WTC11 (cell line): ENCODE measurements at places on chromosomes 13 and 19. TPM values are rescaled to one million over a fixed set of nuclear protein-coding genes. Genes with fewer than 3 reads are reported as not detected.

ZNF71 gene
- 6.7 to 8.0 TPM (median 7.0 TPM) in 3 replicates for total RNA-seq

DNA sequence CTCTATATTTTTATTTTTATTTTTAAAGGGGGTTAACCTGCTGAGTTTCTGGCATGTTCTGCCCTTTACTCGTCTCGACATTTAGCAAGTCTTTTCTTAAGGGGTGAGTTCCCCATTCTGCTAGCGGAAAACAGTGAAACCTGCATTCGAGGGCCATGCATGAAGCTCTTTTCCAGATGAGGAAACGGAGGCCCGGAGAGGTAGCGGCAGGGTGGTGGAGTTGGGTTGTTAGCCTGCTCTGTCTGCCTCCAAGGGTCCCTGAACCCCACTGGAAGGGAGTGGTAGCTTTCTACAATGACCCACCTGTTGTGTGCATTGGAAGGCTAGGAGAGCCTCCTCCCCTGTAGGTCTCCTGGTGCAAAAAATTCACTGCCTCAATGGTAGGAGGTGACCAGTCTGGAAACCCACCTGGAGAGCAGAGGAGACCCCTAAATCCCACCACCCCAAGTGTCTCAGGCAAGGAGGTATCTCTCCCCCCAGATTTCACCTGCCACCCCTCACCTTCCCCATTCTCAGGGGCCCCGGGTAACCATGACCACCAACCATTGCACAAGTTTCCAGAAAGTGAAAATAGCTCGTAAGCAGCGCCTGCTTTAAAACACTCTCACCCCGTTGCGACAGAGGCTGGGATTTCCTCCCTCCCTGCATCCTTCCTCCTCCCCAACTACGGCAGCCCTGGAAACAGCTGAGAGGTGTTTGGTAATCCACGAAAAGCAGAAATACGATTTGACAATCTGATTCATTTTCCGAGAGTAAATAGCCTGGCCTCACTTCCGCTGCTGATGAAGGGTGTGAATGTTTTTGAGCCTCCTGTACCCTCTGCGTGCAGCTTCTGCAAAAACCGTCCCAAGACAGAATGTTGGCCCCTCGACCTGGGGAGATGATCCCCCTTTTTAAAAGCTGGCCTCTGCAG lies 3.5 kb downstream of the KLF2 start:
- no peak for DNase-seq
- H3K27ac ChIP-seq, result no peak overlapping the region
- 0 out of 2 replicates have a peak, but pooled peaks cover 5% of the 10 kb centered on the region for H3K4me1 ChIP-seq
- no peaks in the 10 kb centered on the region for H3K36me3 ChIP-seq
- H3K4me3 ChIP-seq, result no peak overlapping the region

FCGBP gene
- 2.8 to 4.4 TPM (median 3.5 TPM) in 3 replicates for total RNA-seq

C19orf18 gene
- total RNA-seq, result 1.1 to 1.3 TPM (median 1.1 TPM) in 3 replicates

ERICH4 gene
- 0.24 TPM in 1 of 3 replicates, not detected in the others for total RNA-seq

KIR3DL2 gene
- not detected in 3 replicates for total RNA-seq

DNA sequence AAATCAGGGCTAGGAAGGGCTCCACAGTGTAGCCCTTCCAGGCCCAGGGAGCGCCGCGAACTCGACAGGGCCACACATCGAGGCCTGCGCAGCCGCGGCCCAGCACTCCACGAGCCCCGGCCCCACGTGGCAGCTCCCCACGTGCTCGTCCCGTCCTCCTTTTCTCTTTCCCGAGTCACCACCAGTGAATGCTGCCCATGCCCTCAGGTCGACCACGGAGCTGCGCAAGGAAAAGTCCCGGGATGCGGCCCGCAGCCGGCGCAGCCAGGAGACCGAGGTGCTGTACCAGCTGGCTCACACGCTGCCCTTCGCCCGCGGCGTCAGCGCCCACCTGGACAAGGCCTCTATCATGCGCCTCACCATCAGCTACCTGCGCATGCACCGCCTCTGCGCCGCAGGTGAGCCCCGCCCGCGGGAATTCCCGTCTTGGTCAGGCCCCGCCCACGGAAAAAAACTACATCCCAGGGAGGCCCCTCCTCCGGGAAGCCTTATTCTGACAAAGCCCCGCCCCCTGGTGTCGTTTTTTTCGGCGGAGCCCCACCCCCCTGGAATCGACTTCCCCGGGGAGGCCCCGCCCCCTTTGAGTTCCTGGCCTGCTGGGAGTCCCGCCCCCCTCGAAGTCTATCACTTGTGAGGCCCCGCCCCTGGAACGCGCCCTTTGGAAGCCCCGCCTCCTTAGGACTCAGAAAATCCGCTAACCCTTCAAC lies 7.0 kb downstream of the HIF3A start:
- peaks cover 3% of the 10 kb centered on the region; the same call in 1 of the 2 replicates for H3K27me3 ChIP-seq
- peak overlapping the region; percentile 100 for H3K27ac ChIP-seq
- H3K4me1 ChIP-seq, result peaks cover 34% of the 10 kb centered on the region
- H3K4me3 ChIP-seq, result peak overlapping the region; percentile 94

DNA sequence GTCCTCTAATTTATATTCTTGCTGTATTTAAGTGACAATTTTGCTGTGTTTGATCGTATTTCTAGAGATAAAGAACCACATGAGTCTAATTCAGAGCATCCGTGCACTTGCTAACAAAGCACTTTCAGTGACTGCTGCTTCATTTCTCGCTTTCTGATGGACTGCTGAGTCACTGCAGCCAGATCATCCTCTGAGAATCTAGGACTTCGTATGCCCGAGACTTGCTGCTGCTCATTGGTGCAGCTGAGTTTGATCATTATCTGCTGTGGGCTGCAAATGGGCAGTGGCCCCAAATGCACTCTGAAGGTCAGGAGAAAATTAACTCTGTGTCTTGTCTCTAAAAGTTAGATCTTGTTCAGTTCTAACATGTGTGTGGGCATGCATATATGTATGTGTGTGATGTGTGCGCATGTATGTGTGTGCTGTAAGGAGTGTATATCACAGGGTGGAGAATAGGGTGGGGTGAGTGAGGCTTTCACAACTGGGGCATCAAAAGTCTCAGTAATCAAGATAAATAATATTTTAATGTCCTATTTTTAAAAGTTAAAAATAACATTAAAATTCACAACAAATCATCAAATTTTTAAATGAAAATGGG lies 342.6 kb downstream of the MTUS2 start:
- H3K27me3 ChIP-seq, result no peaks in the 10 kb centered on the region
- H3K4me1 ChIP-seq, result no peaks in the 10 kb centered on the region
- H3K4me3 ChIP-seq, result no peak overlapping the region
- no peak for DNase-seq
- no peak overlapping the region for H3K27ac ChIP-seq

SMIM17 gene
- 0.15 to 0.39 TPM (median 0.34 TPM) in 3 replicates for total RNA-seq

GRCh38 chr13:33279414-33280278 lies 5.9 kb downstream of the STARD13 start:
- DNase-seq, result no peak
- H3K27me3 ChIP-seq, result no peaks in the 10 kb centered on the region
- no peak overlapping the region for H3K4me3 ChIP-seq
- no peak overlapping the region for H3K27ac ChIP-seq
- peaks cover 22% of the 10 kb centered on the region for H3K4me1 ChIP-seq
- no peaks in the 10 kb centered on the region for H3K36me3 ChIP-seq

DNA sequence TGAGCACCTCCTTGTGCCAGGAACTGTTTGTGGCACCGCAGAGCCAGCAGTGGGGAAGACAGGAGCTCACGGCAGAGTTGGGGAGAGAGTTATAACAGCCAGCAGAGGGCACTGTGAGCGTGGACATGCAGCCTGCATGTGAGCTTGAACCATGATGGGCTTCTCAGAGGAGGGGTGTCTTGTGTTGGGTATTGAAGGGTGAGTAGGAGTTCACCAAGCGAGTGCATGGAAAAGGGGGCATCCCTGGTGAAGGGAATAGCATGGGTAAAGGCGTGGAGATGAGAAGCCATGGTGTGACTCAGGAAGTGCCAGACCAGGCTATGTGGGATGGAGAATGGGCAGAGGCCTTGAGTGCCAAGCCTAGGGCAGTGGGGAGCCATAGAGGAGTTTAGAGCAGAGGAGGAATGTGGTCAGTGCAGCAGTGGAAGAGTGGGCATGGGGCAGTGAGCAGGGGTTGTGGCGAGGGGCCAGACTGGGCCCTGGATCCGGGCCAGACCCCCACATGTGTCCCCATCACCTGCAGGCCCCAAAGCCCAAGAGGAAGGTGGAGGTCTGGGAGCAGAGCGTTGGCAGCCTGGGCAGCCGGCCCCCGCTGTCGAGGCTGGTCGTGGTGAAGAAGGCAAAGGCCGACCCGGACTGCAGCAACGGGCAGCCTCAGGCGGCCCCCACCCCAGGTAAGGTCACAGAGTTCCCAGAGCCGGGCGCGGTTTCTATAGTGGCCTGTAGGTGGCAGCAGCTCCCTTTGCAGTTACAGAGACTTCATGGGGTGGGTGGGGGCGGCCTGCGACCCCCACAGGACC lies 11.8 kb upstream of the SHD start:
- no peaks in the 10 kb centered on the region for H3K27me3 ChIP-seq
- H3K36me3 ChIP-seq, result peaks cover 17% of the 10 kb centered on the region
- H3K27ac ChIP-seq, result 0 out of 2 replicates have a peak overlapping the region, but pooled peaks have one; percentile 5

C19orf44 gene
- 3.4 to 4.8 TPM (median 4.1 TPM) in 3 replicates for total RNA-seq

GRCh38 chr19:4431808-4432674 lies 25.6 kb downstream of the UBXN6 start:
- H3K4me1 ChIP-seq, result no peaks in the 10 kb centered on the region
- no peaks in the 10 kb centered on the region for H3K27me3 ChIP-seq
- H3K36me3 ChIP-seq, result peaks cover 80% of the 10 kb centered on the region
- DNase-seq, result no peak
- no peak overlapping the region for H3K27ac ChIP-seq

DNA sequence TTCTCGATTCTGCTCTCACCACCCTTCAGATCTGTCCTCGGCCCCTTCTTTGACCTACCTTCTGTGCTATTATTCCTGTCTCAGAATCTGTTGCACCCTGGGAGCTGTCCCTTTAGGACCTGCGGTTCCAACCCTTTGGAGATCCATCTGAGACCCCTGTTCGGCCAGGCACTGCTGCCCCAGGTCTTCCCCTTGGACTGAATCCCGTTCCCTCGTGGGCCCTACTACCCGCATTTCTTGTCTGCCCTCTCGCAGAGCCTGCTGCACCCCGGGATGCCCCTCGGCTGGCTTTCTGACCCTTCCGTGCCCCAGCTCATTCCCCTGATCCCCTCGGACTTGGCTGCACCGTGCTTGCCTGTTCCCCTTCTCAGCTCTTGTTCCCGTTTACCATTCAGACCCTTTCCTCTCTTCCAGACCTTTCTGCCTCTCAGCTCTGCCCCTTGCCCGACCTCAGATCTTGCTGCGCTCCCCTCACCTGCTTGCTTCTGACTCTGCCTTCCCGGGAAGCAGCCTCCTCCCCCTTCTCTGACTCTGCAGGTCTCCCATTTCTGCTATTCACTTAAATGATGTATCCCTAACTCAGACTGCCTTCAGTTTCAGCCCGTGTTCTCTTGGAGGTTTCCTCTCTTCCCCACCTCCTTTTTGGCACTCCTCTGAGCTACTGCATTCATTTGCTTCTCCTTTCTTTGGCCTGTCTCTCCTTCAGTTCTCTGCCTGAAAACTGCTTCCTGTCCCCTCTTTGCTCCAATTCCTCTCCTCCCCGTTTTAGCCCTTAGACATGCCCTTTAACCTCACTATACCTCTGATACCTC lies 1.1 kb downstream of the ARHGAP35 start:
- no peak overlapping the region for H3K4me3 ChIP-seq
- no peaks in the 10 kb centered on the region for H3K27me3 ChIP-seq
- H3K36me3 ChIP-seq, result no peaks in the 10 kb centered on the region
- DNase-seq, result peak; percentile 20
- no peak overlapping the region for H3K27ac ChIP-seq

HSH2D gene
- total RNA-seq, result 1.6 to 3.2 TPM (median 3.0 TPM) in 3 replicates

FFAR3 gene
- total RNA-seq, result not detected in 3 replicates

SULT2A1 gene
- total RNA-seq, result 0.18 to 0.32 TPM (median 0.31 TPM) in 3 replicates

- H3K4me3 ChIP-seq, result no peak overlapping the region
- H3K36me3 ChIP-seq, result no peaks in the 10 kb centered on the region
- H3K4me1 ChIP-seq, result no peaks in the 10 kb centered on the region
- H3K27ac ChIP-seq, result no peak overlapping the region
- no peak for DNase-seq
Observed at GRCh38 chr13:86491121-86491520, 691.9 kb upstream of the SLITRK6 start.

YJEFN3 gene
- 10.2 to 11.9 TPM (median 11.1 TPM) in 3 replicates for total RNA-seq

VSTM2B gene
- 1.7 to 3.2 TPM (median 2.2 TPM) in 3 replicates for total RNA-seq

ZNF222 gene
- total RNA-seq, result 3.4 to 4.6 TPM (median 3.5 TPM) in 3 replicates

DNA sequence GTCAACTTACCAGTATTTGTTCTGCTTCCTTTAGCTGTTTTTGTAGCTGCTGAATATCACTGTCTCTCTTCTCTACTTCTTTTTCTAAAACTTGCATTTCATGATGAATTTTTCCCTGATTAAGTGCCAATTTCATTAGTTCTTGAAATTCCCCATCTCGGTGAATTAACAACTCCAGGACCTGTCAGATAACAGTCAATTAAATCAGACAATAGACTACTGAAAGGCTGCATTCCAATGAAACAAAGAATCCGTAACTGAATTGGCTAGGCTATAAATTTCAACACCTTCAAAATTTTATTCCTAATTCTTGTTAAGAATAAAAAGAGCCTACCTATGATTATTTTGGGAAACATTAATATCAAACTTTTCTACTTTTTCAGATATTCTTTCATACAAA lies 8.6 kb downstream of the MED4 start:
- peaks cover 28% of the 10 kb centered on the region for H3K36me3 ChIP-seq
- no peak overlapping the region for H3K27ac ChIP-seq
- H3K27me3 ChIP-seq, result no peaks in the 10 kb centered on the region

DNA sequence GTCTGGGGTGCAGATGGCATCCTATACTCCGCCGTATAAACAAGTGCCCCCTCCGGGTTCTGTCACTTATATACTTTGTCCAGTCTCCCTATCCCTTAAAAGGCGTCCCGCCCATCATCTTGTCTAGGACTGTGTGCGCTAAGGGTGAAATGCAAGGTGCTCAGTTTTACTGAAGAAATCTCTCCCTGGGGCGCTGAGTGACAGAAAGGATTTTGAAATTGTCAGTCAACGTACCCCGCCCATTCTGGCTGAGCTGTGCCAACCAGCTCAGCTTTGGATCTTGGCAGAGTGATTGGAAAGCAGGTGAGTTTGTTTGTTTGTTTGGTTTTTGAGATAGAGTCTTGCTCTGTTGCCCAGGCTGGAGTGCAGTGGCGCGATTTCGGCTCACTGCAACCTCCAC lies 4.1 kb upstream of the TMEM161A start:
- H3K27ac ChIP-seq, result no peak overlapping the region
- no peak for DNase-seq
- no peak overlapping the region for H3K4me3 ChIP-seq
- peaks cover 9% of the 10 kb centered on the region for H3K4me1 ChIP-seq

CGB8 gene
- total RNA-seq, result 0.31 TPM in 1 of 3 replicates, not detected in the others

DNA sequence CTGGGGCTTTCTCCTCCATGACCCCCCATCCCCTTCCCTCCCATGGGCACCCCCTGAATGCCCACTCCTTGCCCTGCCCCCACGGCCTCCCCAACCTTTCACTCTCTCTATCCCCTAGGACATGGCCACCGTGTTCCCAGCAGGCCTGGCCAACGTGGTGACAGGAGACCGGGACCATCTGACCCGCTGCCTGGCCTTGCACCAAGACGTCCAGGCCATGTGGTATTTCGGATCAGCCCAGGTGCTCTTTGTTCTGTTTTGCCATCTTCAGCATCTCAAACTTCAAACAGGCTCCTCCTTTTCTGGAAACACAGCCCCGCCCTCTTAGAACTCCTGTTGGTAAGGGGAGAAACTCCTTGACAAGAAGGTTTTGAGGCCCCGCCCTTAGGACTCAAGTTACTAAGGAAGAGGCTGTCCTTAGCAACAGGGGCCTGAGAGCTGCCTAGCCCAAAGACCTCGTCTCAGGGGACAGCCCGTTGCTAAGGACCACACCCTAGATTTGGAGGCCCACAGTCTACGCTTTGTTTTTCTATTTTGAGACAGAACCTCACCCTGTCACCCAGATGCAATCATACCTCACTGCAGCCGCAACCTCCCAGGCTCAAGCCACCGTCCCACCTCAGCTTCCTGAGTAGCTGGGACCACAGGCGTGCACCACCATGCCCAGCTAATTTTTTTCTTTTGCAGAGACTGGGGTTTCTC lies 5.1 kb upstream of the FLT3LG start:
- H3K36me3 ChIP-seq, result peaks cover 2% of the 10 kb centered on the region; the same call in 1 of the 2 replicates
- H3K4me1 ChIP-seq, result peaks cover 7% of the 10 kb centered on the region
- H3K27me3 ChIP-seq, result no peaks in the 10 kb centered on the region
